Stimulated activated CD4-positive, alpha-beta T cell treated with anti-CD3 and anti-CD28 coated beads, Interleukin-1b, Interleukin-23, amount 100 ng/mL, for 48 hours (primary cell): ENCODE measurements at places on chromosomes 12 and 14.
A peak's percentile ranks its signal among the peaks of the same experiment; 100 is the strongest.

- no peak for DNase-seq
Observed at GRCh38 chr12:211142-211465, 2.9 kb downstream of the SLC6A12 start.

- no peak for DNase-seq
Observed at GRCh38 chr12:131923260-131923659, 5.8 kb upstream of the PUS1 start.

DNA sequence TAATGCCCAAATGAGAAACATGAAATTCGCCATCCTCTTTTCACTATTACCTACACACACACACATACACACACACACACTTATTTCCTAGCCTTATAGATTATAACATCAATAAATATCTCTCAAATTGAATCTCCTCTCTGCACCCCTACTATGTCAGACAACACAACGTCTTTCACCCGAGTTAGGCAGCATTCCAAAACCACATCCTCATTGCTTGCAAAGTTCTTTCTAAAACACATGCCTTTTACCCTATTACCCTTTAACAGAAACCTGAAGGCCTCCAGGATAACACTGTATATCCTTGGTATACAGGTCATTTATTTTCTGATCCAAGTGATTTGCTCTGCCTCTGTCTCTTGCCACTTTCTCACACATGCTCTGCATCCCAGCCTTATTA is 56.3 kb downstream of the KCNH5 start:
- no peak for DNase-seq

- no peak for DNase-seq
Observed at GRCh38 chr12:95282266-95282665, 64.7 kb downstream of the VEZT start.

DNA sequence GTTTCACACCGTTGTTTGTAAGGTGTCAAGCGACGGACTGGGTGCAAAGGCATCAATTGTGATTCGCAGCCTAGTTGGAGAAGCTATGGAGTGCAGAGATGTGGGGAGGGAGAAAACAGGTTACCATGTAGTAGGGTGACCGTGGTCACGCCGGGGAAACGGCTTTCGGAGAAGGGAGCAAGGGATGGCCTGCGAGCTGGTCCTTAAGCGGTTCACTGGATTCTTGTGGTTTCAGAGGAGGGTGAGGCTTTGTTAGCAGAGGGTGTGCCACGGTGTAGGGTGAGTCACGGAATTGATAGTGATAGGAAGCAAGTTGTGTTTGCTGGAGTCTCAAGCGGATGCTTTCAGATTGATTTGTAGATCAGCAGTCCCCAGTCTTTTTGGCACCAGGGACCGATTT is 2.3 kb downstream of the PIWIL1 start:
- DNase-seq = no peak

GRCh38 chr12:122079033-122079531 is 526 bp downstream of the MLXIP start:
- peak; percentile 30 for DNase-seq

DNA sequence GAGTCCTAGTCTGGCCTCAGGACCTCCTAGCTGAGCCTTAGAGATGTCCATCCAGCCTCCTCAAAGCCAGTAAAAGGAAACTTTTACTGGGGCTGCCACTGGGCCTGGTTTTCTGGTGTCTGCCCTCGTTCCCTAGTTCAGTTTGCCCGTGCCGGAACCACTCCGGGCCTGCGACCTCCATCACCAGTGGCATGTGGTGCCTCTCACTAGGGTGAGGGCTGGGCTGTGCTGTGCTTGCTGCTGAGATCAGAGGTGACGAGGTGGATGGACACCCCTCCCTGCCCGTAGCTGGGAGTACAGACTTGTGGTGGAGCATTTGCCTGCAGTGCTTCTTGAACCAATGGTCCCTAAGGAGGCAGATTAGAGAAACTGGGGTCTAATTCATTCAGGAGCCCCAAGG is 75.7 kb downstream of the B4GALNT3 start:
- no peak for DNase-seq

DNA sequence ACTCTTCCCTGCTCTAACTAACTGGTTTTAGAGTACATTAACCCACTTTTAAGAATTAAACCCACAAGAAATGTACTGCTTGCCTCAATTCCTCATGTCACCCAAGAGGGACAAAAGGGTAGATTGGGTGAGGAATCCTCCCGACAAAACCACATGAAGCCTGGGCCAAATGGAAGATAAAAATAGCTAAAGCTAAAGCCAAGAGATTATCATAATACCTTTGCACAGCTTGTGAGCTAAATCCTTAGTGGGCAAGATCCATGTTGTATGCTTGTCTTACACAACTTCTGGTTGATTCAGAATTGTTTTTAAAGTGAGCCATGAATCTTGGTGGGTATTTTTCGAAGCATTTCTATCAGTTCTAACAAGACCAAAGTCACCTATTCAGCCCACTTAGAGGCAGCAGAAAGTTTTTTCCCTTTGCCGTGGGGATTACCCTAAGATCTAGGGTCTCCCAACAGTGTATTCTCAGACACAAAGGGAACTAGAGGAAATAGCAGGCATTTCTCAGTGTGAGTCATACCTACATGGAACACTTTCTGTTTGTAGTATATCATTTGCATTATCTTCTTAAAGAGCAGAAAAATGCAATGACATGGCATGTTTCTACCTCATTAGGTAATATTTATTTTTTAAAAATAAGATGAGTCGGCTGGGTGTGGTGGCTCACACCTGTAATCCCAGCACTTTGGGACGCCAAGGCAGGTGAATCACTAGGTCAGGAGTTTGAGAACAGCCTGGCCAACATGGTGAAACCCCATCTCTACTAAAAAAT is 616.6 kb downstream of the KCNH5 start:
- no peak for DNase-seq

- DNase-seq = no peak
Observed at GRCh38 chr12:66111605-66112004, 18.9 kb downstream of the LLPH start.

GRCh38 chr12:94258593-94258992 is 110.2 kb downstream of the PLXNC1 start:
- no peak for DNase-seq

GRCh38 chr12:47636908-47637780 is 68.7 kb downstream of the RPAP3 start:
- peak; percentile 56 for DNase-seq
